ENCODE measurements at places on chromosomes 2 and 18.

DNA sequence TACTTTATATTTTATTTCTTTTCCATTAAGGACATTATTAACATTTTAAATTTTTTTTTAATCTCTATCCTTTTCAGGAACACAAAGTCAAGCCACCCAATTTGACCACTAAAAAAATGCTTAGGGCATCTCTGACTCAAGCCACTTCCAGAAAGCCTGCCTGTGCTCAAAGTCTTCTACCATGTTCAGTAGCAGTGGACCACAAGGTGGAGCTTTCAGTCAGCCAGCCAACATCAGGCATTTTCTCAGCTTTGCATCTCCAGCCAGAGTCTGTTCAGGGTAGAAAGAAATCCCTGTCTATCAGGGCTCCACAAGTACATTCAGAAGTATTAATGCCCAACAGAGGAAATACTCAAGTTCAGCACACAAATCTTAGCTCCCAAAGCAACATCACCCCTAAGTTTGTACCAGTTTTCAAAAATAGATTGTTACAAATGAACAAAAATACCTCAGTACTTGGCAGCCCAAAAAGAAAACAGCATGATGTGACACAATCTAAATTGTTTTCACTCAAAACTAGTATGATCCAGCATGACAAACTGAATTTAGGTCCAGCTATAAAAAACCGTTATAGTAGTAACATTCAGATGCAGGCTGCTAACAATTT lies 37.6 kb downstream of the C18orf63 start:
- peak; percentile 85 for DNase-seq

DNA sequence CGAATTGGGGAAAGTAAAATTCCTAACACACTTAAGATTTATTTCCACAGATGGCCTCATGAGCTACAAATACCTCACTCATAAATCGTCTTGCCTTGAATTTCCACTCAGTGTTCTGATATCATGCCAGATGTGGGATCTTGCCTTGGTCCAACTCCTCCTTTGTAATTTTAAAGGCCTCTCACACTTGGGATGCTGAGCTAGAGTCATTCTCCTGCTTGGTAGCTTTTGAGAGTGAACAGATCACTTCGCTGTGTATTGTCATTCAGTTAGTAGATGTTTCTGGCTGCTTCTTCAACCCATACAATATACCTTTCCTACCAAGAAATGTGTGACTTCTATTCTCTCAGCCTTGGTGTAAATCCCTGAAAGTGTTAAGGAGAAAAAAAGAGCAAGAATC lies 309.2 kb downstream of the NRXN1 start:
- no peak for DNase-seq

- DNase-seq: no peak
Observed at GRCh38 chr2:40611196-40611595, 159.3 kb upstream of the SLC8A1 start.

GRCh38 chr2:100924122-100924519 lies 78.0 kb upstream of the RPL31 start:
- DNase-seq: no peak
